ENCODE measurements at places on chromosomes 2 and 18. TPM values are rescaled to one million over a fixed set of nuclear protein-coding genes. Genes with fewer than 3 reads are reported as not detected.

- H3K27me3 ChIP-seq, result peaks cover 3% of the 10 kb centered on the region
- no peak overlapping the region for H3K4me3 ChIP-seq
- DNase-seq, result no peak
- no peaks in the 10 kb centered on the region for H3K4me1 ChIP-seq
- H3K27ac ChIP-seq, result no peak overlapping the region
These were observed 54.2 kb downstream of the IMPA2 start for GRCh38 chr18:12035481-12035880.

The RSAD2 gene
- polyA plus RNA-seq, result 7.6 TPM

The ARL5A gene
- 73.8 TPM for polyA plus RNA-seq

The UBXN2A gene
- polyA plus RNA-seq, result 14.3 TPM

DNA sequence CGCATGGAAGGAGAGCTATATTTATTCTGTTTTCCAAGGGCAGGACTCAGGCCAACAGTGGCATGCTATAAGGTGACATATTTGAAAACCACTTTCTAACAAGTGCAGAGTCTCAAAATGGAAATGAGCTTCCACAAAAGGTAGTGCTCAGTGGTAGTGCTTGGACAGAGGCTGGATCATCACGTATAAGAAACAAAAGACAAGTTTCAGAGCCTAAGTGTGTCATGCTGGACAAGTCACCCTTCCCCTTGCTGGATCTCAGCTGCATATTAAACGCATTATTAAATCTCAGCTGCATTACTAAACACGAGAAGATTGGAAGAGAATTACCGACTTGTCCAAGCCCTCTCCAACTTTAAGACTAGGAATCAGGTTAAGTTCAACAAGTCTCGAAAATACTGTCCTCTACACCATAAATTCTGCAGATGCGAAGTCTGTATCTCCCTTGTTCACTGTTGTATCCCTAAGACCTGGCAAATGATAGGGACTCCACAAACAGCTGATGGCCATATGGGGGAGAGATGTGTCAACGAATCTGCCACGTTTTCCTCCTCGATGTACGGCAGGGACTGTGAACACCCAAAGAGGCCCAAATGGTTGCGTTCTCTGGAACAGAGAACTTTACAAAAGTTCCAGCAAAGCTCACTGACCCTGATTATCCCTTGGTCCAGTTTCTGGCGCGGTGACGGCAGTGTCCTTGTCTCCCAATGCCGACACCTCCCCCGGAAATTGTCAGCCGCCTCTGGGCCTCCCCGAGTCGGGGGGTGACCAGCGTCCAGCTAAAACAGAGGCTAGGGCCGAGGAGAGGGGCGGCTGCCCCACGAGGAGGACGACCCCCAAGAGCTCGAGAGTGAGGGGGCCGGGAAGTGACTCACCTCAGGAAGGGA, 611 bp downstream of the NOL10 start:
- peaks cover 19% of the 10 kb centered on the region for H3K4me1 ChIP-seq
- peak overlapping the region; percentile 98 for H3K4me3 ChIP-seq
- DNase-seq, result no peak
- no peaks in the 10 kb centered on the region for H3K27me3 ChIP-seq
- peak overlapping the region; percentile 94 for H3K27ac ChIP-seq
- no peaks in the 10 kb centered on the region for H3K36me3 ChIP-seq

DNA sequence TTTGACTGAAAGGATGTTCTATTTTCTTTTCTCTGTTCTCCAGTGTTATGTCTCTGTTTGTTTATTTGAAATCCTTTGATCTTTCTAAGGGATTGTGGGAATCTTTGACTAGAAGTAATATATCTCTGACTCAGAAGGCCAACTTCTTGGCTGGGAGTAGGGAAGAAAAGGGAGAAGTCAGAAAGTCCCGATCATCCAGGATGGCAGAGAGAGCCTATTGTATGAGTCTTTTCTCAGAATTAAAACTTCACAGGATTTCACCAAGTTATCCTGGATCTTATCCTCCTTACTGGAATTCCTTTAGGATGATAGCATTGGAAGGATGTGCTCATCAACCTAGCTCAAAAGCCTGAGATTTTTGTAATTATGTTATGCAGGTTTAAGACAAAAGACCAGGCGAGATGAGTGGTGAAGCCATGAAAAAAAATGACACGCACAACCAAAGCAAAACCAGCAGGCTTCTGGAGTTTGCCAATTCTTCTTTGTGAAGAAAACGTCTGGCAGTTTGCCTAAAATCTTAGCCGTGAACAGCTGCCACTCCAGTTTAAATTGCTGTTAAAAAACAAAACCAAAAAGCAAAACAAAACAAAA, 383.6 kb upstream of the SMIM21 start:
- DNase-seq, result no peak
- H3K36me3 ChIP-seq, result no peaks in the 10 kb centered on the region
- H3K4me1 ChIP-seq, result no peaks in the 10 kb centered on the region
- no peak overlapping the region for H3K27ac ChIP-seq
- no peak overlapping the region for H3K4me3 ChIP-seq

The RFTN2 gene
- polyA plus RNA-seq, result 0.06 TPM

The RIF1 gene
- 39.5 TPM for polyA plus RNA-seq

- H3K4me1 ChIP-seq, result peaks cover 95% of the 10 kb centered on the region
- H3K27ac ChIP-seq, result peak overlapping the region; percentile 49
- H3K4me3 ChIP-seq, result peak overlapping the region; percentile 35
- no peaks in the 10 kb centered on the region for H3K36me3 ChIP-seq
These were observed 123.8 kb downstream of the SPTBN1 start for GRCh38 chr2:54579682-54580620.

The CCT7 gene
- 263 TPM for polyA plus RNA-seq

GRCh38 chr2:233487748-233488345, 78.7 kb downstream of the USP40 start:
- no peaks in the 10 kb centered on the region for H3K4me1 ChIP-seq
- H3K27me3 ChIP-seq, result no peaks in the 10 kb centered on the region
- DNase-seq, result no peak
- H3K4me3 ChIP-seq, result no peak overlapping the region
- H3K36me3 ChIP-seq, result peaks cover 8% of the 10 kb centered on the region

DNA sequence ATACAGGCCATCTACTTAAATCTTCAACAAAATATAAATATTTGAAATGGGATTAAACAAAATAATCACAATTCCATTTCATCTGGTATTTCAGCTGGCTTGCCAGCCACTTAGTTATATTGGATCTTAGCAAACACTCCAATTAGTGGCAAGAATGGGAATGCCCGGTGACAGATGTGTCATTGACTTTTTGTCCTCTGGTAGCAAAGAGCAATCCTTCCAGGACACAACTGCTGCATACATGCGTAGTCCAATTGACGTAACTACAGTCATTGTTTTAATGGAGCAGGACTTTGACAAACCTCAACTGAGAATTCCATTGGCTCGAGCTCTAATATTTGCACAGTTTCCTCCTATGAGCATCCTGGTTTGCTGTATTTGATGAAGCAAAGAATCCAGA, 69.9 kb downstream of the RNF152 start:
- H3K4me3 ChIP-seq, result no peak overlapping the region
- H3K36me3 ChIP-seq, result no peaks in the 10 kb centered on the region
- no peak for DNase-seq
- no peaks in the 10 kb centered on the region for H3K27me3 ChIP-seq

The DAW1 gene
- polyA plus RNA-seq, result not detected

The GREB1 gene
- polyA plus RNA-seq, result 0.16 TPM

The CHST9 gene
- polyA plus RNA-seq, result not detected

The MAP3K20 gene
- polyA plus RNA-seq, result 1.9 TPM

GRCh38 chr2:232577841-232578240, 27.4 kb downstream of the EIF4E2 start:
- H3K4me3 ChIP-seq, result no peak overlapping the region
- H3K27me3 ChIP-seq, result no peaks in the 10 kb centered on the region
- H3K4me1 ChIP-seq, result no peaks in the 10 kb centered on the region
- no peak overlapping the region for H3K27ac ChIP-seq
- no peak for DNase-seq
- H3K36me3 ChIP-seq, result peaks cover 20% of the 10 kb centered on the region

The TMEM200C gene
- not detected for polyA plus RNA-seq
